ENCODE measurements at places on chromosomes 11 and 22. TPM values are rescaled to one million over a fixed set of nuclear protein-coding genes. Genes with fewer than 3 reads are reported as not detected.

- H3K36me3 ChIP-seq: peaks cover 7% of the 10 kb centered on the region
- DNase-seq: peak; percentile 99
- peak within 1 kb of the TSS; percentile 97 for H3K27ac ChIP-seq
- peak within 1 kb of the TSS; percentile 87 for H3K4me3 ChIP-seq
- peaks cover 25% of the 10 kb centered on the region for H3K27me3 ChIP-seq
Observed at GRCh38 chr11:67507864-67508485, at the start of gene CDK2AP2. TSS of gene CDK2AP2 (minus strand) at chr11:67508162. CDS start at chr11:67508082, 80 bp downstream.

GRCh38 chr11:106986673-106987072 is 31.6 kb downstream of the GUCY1A2 start:
- H3K27me3 ChIP-seq: no peaks in the 10 kb centered on the region
- DNase-seq: no peak
- H3K4me1 ChIP-seq: peaks cover 16% of the 10 kb centered on the region
- H3K4me3 ChIP-seq: no peak overlapping the region

DNA sequence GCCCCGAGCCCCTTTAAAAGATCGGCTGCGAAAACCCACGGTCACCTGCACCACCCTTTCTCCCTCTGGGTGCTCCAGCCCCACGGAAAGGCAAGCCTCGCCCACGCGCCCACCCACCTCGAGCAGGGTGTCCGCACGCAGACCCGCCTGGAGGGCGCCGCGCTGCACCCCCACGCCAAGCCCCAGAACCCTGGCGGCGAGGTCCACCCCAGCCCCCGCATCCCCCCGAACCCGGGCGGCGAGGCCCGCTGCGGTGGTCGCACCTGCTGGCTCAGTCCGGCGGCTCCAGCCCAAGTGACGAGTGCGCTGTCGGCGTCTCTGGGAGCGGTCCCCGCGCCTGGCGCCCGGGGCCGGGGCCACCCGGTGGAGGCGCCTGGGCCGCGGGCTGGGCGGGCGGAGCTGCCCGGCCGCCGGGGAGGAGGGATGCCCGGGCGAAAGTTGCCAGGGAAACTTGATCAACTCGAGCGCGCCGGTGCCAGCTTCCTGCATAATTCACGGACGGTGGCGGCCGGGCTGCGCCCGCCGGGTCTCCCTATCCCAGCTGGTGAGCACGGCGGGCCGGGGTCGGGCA is 1.1 kb downstream of the SHANK2 start:
- H3K36me3 ChIP-seq: no peaks in the 10 kb centered on the region
- peaks cover 25% of the 10 kb centered on the region for H3K4me1 ChIP-seq
- no peak for DNase-seq
- no peak overlapping the region for H3K27ac ChIP-seq
- H3K4me3 ChIP-seq: no peak overlapping the region
- H3K27me3 ChIP-seq: peaks cover 76% of the 10 kb centered on the region

- no peak overlapping the region for H3K4me3 ChIP-seq
- peaks cover 14% of the 10 kb centered on the region for H3K4me1 ChIP-seq
- peaks cover 2% of the 10 kb centered on the region for H3K27me3 ChIP-seq
- H3K36me3 ChIP-seq: peaks cover 11% of the 10 kb centered on the region
Observed at GRCh38 chr22:35384527-35384926, 3.6 kb downstream of the HMOX1 start.

DNA sequence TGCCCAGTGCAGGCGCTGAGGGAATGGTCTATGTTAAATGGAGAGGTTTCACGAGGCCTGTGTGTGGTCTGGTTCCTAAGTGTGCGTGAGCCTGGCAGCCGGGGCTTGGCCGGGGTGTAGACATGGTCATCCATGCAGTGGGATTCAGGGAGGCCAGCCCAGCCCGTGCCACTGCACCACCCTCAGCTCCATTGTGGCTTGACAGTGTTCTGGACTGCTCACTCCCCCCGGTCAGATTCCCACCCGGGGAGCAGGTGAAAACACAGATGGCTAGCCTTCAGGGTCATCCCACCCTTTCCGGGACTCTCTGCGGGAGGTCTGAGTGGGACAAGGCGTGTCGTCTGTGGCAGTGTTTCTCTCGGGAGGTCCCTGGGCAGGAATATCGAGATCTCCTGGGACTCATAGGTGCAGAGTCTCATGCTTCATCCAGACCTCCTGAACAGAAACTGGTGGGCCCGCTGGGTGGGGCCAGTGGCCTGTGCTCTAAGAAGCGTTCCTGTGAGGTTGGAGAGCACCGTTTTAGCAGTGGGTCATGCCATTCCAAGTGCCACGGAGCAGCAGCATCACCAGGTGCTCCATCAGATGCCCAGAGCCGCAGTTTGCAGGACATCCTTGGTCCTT is 52.3 kb downstream of the ST14 start:
- H3K27ac ChIP-seq: no peak overlapping the region
- no peak overlapping the region for H3K4me3 ChIP-seq
- peaks cover 13% of the 10 kb centered on the region for H3K27me3 ChIP-seq
- no peaks in the 10 kb centered on the region for H3K36me3 ChIP-seq
- DNase-seq: no peak
- peaks cover 18% of the 10 kb centered on the region for H3K4me1 ChIP-seq

- no peaks in the 10 kb centered on the region for H3K36me3 ChIP-seq
- no peak overlapping the region for H3K4me3 ChIP-seq
Observed at GRCh38 chr22:27613099-27614005, 188.2 kb downstream of the MN1 start.

- no peak overlapping the region for H3K27ac ChIP-seq
- DNase-seq: peak; percentile 83
- no peaks in the 10 kb centered on the region for H3K27me3 ChIP-seq
- H3K4me3 ChIP-seq: no peak overlapping the region
Observed at GRCh38 chr11:82718307-82718706, 15.4 kb downstream of the FAM181B start.

DNA sequence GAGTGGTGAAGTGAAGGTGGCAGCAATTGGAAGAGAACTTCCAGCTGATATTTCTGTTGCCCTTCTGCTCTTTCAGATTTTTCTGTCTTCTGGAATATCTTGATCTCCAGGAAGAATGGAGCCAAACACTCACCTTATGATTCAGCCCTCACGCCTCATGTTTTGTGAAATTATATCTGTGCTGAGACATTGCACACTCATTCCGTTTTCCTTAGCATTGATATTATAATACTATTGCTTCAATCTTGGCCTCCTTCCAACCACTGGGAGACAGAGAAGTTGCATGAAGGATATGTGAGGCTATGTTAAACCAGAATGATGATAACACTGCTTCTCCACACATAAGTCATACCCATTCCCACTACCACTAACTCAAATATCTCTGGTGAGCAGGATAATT is 177.9 kb downstream of the ETS1 start:
- no peak for DNase-seq
- no peak overlapping the region for H3K4me3 ChIP-seq
- H3K27me3 ChIP-seq: no peaks in the 10 kb centered on the region
- H3K36me3 ChIP-seq: no peaks in the 10 kb centered on the region

DNA sequence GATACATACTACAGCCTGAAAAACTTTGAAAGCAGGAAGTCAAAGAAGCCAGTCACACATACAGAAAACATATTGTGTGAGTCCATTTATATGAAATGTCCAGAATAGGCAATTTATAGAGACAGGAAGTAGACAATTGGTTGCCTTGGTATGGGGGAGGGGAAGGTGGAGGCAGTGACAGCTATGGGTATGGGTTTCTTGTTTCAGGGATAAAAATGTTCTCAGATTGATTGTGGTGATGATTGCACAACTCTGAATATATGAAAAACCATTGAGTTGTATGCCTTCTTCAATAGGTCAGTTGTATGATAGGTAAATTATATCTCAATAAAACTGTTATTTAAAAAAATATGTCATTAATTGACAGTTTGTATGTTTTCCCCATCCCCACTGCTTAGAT is 137.6 kb downstream of the SNX19 start:
- peaks cover 24% of the 10 kb centered on the region for H3K4me1 ChIP-seq
- no peaks in the 10 kb centered on the region for H3K27me3 ChIP-seq
- H3K27ac ChIP-seq: no peak overlapping the region

DNA sequence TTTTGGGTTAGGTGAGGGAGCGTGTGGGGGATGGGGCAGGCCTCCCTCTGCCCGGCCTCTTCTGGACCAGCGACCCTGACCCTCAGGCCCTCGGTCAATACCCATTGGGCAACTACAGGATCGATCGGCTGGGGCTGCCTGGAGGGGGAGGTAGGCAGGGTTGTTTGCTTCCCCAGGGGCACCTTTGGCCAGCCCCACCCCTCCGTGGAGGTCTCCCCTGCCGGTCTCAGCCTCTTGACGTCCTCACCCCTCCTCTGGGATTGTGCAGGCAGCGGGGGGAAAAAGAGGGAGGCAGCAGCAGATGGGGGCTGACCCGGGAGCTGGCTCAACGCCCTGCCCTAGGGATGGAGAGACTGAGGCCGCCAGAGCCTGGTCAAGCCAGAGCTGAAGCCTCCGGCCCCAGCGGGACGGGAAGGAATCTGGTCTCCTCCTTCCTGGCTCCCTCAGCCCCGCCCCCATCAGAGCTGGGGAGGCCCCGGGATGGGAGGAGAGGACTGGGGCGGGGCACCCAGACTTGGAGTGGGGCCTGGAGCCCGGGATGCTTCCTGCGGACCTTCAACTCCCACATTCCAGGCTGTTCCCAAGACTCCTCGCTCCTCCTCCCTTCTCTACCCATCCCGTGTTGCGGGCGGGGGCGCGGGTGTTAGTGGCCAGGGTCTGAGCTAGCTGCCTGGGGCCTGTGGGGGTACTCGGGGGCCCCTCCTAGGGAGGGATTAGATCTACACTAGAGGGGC is 14.4 kb upstream of the CDC42EP1 start:
- H3K4me1 ChIP-seq: peaks cover 68% of the 10 kb centered on the region
- peaks cover 3% of the 10 kb centered on the region for H3K27me3 ChIP-seq
- no peak overlapping the region for H3K4me3 ChIP-seq
- H3K36me3 ChIP-seq: no peaks in the 10 kb centered on the region
- DNase-seq: peak; percentile 99
- peak overlapping the region; percentile 97 for H3K27ac ChIP-seq

- H3K27me3 ChIP-seq: no peaks in the 10 kb centered on the region
- H3K27ac ChIP-seq: no peak overlapping the region
- no peaks in the 10 kb centered on the region for H3K36me3 ChIP-seq
- no peak for DNase-seq
- no peak overlapping the region for H3K4me3 ChIP-seq
- no peaks in the 10 kb centered on the region for H3K4me1 ChIP-seq
Observed at GRCh38 chr22:23984430-23984829, 4.5 kb downstream of the GSTT2 start.

DNA sequence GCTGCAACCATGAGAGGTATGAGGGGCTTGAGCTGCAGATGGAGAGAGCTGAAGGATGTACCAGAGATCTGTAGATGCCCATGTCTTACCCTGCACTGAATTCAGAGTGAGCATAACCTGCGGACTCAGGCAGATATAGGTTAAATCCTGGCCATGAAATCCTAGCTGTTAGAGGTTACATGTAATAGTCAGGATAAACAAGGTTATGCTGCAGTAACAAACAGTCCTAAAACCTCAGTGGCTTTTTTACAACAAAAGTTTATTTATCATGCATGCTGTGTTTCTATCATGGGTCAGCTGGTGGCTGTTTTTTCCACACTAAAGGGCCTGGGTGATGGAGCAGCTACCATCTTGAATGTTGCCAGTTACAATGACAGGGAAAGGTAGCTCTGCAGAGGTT is 69.8 kb downstream of the LHFPL7 start:
- DNase-seq: no peak
- H3K27ac ChIP-seq: no peak overlapping the region
- H3K4me1 ChIP-seq: no peaks in the 10 kb centered on the region

GRCh38 chr22:39253435-39254070 is 8.8 kb upstream of the PDGFB start:
- peak overlapping the region; percentile 29 for H3K27ac ChIP-seq
- no peak overlapping the region for H3K4me3 ChIP-seq
- peaks cover 56% of the 10 kb centered on the region for H3K4me1 ChIP-seq
- H3K27me3 ChIP-seq: peaks cover 17% of the 10 kb centered on the region

- no peaks in the 10 kb centered on the region for H3K36me3 ChIP-seq
- no peaks in the 10 kb centered on the region for H3K27me3 ChIP-seq
- H3K27ac ChIP-seq: no peak overlapping the region
- H3K4me3 ChIP-seq: no peak overlapping the region
Observed at GRCh38 chr11:96474263-96474662, 84.5 kb downstream of the JRKL start.

DNA sequence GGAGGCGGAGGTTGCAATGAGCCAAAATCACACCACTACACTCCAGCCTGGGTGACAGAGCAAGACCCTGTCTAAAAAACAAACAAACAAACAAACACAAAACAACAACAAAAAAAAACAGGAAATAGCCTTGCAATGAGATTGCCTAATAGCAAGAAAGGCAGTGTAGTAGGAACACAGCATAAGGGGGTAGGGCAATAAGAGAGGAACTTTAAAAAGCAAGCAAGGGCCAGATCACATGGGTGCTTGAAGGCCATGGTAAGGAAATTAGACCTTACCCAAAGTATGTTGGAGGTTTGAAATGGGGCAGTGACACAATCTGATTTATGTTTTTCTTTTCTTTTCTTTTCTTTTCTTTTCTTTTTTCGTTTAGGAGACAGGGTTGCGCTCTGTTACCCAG is 34.7 kb upstream of the NRIP3 start:
- peaks cover 4% of the 10 kb centered on the region for H3K27me3 ChIP-seq
- no peaks in the 10 kb centered on the region for H3K4me1 ChIP-seq
- H3K27ac ChIP-seq: no peak overlapping the region

- H3K27me3 ChIP-seq: peaks cover 5% of the 10 kb centered on the region
- peaks cover 3% of the 10 kb centered on the region for H3K4me1 ChIP-seq
- no peaks in the 10 kb centered on the region for H3K36me3 ChIP-seq
- no peak overlapping the region for H3K27ac ChIP-seq
- DNase-seq: peak; percentile 36
Observed at GRCh38 chr11:69999721-70000120, 78.4 kb upstream of the ANO1 start.

GRCh38 chr22:30314915-30315314 is 11.8 kb downstream of the TBC1D10A start:
- H3K27ac ChIP-seq: no peak overlapping the region
- peaks cover 7% of the 10 kb centered on the region for H3K36me3 ChIP-seq
- peaks cover 14% of the 10 kb centered on the region for H3K4me1 ChIP-seq
- DNase-seq: no peak
- H3K4me3 ChIP-seq: no peak overlapping the region
- H3K27me3 ChIP-seq: no peaks in the 10 kb centered on the region

GRCh38 chr22:20573176-20573832 is 65.9 kb downstream of the MED15 start:
- H3K4me1 ChIP-seq: peaks cover 35% of the 10 kb centered on the region
- H3K36me3 ChIP-seq: peaks cover 83% of the 10 kb centered on the region
- H3K27me3 ChIP-seq: no peaks in the 10 kb centered on the region
- no peak overlapping the region for H3K27ac ChIP-seq
- no peak for DNase-seq

Gene VSIG2
- total RNA-seq: 0.49 TPM

Gene GLYATL2
- total RNA-seq: 0.89 TPM

Gene SHISAL1
- 13.1 TPM for total RNA-seq

Gene PISD
- total RNA-seq: 19.5 TPM

Gene MYEOV
- 0.62 TPM for total RNA-seq

Gene SYCE3
- not detected for total RNA-seq

Gene C1QTNF5
- 34.9 TPM for total RNA-seq

Gene GAL
- 0.40 TPM for total RNA-seq

Gene GGTLC2
- total RNA-seq: not detected

Gene OR52I2
- total RNA-seq: not detected

Gene RELT
- total RNA-seq: 3.3 TPM

All from muscle of leg (tissue), 16 donors.